Aorta (tissue), 5 donors: ENCODE measurements at places on chromosomes 3 and 15. TPM values are rescaled to one million over a fixed set of nuclear protein-coding genes. Genes with fewer than 3 reads are reported as not detected.

The CKMT1B gene
- not detected for total RNA-seq

The PLA2G4D gene
- total RNA-seq: not detected

GRCh38 chr3:44926921-44927320, 49.1 kb downstream of the ZDHHC3 start:
- H3K27me3 ChIP-seq: no peaks in the 10 kb centered on the region
- DNase-seq: no peak
- H3K27ac ChIP-seq: no peak overlapping the region
- no peaks in the 10 kb centered on the region for H3K4me1 ChIP-seq
- H3K36me3 ChIP-seq: no peaks in the 10 kb centered on the region
- H3K4me3 ChIP-seq: no peak overlapping the region

DNA sequence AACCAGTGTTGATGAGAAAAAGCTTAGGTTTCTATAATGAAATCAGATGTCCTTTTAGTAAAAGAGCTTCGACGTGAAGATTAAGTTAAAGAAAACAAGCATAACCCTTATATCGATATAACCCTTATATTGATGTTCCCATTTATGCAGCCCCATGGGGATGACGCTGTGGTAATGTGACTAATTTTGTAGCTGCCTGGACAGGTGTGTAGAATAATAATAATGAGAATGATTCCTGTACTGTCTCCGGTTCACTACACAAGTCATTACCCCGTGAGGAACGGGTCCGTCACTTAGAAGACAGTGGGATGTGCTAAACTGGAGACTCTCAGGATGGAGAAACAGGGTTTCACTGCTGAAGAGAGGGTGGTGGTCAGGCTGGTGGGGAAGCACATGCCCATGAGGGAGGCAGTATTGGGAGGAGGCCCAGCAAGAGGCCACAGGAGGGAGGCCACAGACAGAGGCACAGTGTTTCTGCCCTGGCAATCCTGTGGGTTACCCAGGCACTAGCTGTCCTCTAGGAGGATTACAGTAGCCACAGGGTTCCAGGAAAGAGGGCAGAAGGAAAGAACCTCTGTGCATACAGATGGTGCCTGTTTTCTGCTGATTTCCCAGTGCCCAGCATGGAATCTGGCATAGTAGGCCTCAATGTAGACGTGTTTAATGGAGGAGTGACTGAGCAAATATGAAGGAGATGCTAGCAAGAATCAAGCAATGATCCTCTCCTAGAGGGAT, 191.1 kb upstream of the TSC22D2 start:
- H3K36me3 ChIP-seq: no peaks in the 10 kb centered on the region
- peaks cover 5% of the 10 kb centered on the region for H3K4me1 ChIP-seq
- H3K27ac ChIP-seq: no peak overlapping the region
- H3K4me3 ChIP-seq: no peak overlapping the region

DNA sequence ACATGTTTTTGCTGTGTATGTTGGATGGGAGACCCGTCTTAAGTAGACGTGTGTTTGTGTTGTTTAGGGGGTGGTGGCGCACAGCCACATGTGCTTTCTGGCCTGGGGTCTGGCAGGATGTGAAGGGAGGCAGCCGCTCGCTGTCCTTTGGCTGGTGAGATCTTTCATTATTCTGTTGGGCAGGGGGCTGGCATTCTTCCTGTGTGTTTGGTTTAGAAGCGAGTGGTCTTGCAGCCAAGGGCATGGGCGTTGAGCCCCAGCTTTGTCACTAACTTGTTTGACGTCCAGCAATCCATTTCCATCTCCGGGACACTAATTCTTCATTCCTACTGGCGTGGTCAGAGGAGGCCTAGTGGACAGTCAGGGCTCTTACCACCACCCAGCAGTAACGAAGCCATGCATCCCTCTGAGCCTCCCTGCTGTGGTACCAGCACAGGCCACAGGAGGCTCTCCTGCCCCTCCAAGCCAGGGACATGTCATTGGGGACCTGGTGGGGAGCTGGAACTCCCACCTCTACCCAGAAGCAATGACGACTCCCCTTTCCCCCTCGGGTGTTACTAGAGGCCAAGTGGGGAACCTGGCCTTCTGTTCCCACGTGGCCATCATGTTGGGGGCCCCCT, 10.7 kb downstream of the THSD4 start:
- peak overlapping the region; percentile 96 for H3K27ac ChIP-seq
- H3K4me3 ChIP-seq: no peak overlapping the region
- DNase-seq: no peak
- H3K36me3 ChIP-seq: no peaks in the 10 kb centered on the region
- peaks cover 4% of the 10 kb centered on the region for H3K4me1 ChIP-seq
- no peaks in the 10 kb centered on the region for H3K27me3 ChIP-seq

DNA sequence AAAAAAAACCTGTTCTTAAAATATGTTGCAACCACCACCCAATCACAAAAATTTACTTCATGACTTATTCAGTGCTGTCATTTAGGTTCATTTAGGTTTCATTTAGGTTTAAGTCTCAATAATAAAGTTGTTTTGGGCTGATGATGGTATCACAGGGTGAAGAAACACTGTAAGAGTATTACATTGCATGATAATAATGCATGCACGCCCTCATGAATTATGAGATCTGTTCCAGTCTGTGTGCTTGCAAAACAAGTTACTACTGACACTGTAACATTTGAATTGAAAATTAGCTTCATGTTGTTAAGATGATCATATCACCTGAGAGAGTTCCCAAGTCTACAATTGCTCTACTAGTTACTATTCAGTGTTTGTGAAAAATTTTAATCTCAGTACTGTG, at the start of gene AADACL2:
TSS of gene AADACL2 (plus strand) at position 315 of the 400 bp plus-strand sequence. CDS start 109 bp downstream, outside the sequence.
- no peaks in the 10 kb centered on the region for H3K4me1 ChIP-seq
- H3K4me3 ChIP-seq: no peak within 1 kb of the TSS
- no peaks in the 10 kb centered on the region for H3K36me3 ChIP-seq
- no peaks in the 10 kb centered on the region for H3K27me3 ChIP-seq
- DNase-seq: no peak

DNA sequence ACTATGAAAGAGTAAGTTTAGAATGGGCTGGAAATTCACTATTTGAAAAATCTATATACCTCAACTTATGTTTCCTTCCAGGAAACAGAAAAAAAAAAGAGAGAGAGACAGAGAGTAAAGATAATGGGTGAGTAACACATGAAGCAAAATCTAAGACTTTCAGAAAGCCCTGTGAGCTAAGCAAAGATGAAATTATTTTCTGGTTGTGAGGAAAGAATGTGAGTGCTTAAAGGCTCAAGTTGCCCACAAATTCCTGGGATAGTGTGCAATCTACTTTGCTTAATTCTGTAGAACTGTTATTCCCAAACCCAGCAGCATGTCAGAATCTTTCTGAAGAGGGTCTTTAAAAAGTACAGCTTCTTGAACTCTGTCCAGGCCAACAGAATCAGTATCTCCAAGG, 337.7 kb upstream of the AGTR1 start:
- no peaks in the 10 kb centered on the region for H3K27me3 ChIP-seq
- no peaks in the 10 kb centered on the region for H3K36me3 ChIP-seq
- H3K27ac ChIP-seq: no peak overlapping the region
- H3K4me3 ChIP-seq: no peak overlapping the region

DNA sequence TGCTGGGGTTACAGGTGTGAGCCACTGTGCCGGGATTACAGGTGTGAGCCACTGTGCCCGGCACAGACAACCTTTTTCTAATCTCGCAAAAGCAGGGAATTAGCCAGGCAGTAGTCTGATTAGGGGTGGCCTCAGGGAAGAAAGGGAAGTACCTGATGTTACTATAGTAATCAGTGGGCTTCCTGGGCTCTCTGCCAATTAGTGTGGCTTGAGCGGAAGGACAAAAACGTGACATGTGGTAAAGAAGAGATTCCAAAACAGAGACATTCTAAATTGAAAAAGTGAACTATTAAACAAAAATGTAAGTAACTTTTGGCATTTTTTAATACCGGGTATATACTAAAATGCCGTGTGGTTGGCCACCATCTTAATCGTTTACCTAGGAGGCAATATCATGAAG, 48.1 kb downstream of the CFAP20DC start:
- H3K27me3 ChIP-seq: no peaks in the 10 kb centered on the region
- H3K4me3 ChIP-seq: no peak overlapping the region
- no peaks in the 10 kb centered on the region for H3K36me3 ChIP-seq
- no peaks in the 10 kb centered on the region for H3K4me1 ChIP-seq
- no peak for DNase-seq

GRCh38 chr3:186750316-186750715, 33.1 kb upstream of the EIF4A2 start:
- H3K27me3 ChIP-seq: no peaks in the 10 kb centered on the region
- no peaks in the 10 kb centered on the region for H3K4me1 ChIP-seq
- DNase-seq: no peak
- H3K36me3 ChIP-seq: no peaks in the 10 kb centered on the region

DNA sequence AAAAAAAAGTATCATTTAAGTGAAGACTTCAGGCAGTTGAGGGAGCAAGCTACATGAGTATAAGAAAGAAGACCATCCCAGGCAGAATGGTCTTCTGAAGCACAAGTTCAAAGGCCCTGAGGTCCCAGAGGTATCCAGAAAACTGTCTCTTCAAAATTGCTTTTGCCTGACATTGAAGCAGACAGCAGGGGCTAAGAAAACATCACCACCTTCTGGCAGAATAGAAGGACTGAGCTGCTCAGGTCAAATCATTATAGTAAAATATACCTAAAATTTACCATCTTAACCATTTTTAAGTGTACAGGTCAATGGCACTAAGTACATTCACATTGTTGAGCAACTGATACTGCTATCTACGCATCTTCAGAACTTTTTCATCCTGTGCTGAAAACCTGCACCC, 16.4 kb downstream of the GPR160 start:
- H3K4me3 ChIP-seq: no peak overlapping the region
- H3K4me1 ChIP-seq: no peaks in the 10 kb centered on the region
- DNase-seq: no peak
- H3K36me3 ChIP-seq: no peaks in the 10 kb centered on the region
